Stimulated activated CD4-positive, alpha-beta T cell treated with anti-CD3 and anti-CD28 coated beads, Interleukin-4, amount 100 ng/mL, for 1 hour (primary cell): ENCODE measurements at places on chromosomes 4 and X.

- DNase-seq = peak; percentile 67
Observed at GRCh38 chr4:4334798-4335520, 44.9 kb downstream of the ZBTB49 start.

- DNase-seq = no peak
Observed at GRCh38 chrX:120115438-120115963, at the start of gene RHOXF1. Gene RHOXF1, minus strand, starts transcription at chrX:120115913. Its CDS starts 51 bp downstream, at chrX:120115862.

GRCh38 chrX:154419688-154420401, 8.5 kb downstream of the TAFAZZIN start:
- no peak for DNase-seq

DNA sequence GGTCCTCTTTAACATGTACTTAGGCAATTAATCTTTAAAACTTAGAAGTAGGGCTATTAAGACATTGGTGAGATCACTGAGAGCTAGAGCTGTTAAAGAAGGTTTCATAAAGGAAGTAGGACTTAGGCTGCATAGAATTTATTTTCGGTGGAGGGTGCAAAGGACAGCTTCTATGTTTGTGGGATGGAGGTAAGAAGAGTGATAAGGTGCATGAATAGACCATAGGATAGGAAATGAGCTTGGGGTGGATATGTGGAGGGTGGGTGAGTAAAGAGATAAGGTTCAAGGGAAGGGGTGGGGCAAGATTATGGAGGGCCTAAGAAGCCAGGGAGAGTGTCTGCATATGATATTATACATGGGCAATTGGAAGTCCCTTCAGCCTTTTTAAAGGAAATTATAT, 15.9 kb downstream of the RTL9 start:
- DNase-seq = no peak

- no peak for DNase-seq
Observed at GRCh38 chrX:133586443-133586842, 171.2 kb upstream of the GPC4 start.

DNA sequence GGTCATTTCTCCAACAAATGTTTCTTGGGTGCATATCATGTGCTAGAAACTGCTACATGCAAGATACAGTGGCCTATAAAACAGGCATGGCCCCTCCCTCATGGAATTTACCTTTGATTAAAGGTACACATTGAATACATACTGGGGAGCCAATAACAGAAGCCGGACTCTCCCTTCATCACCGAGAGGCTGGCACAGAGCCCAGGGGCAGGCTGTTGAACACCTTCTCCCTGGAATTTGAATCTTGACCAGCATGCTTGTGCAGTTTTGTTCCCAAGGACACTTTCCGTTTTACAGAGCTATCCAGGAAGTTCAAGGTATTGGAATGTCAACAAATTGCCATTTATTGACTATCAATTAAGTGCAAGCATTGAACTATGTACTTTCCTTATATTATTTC, 33.2 kb downstream of the PPARGC1A start:
- DNase-seq = no peak

GRCh38 chrX:25858273-25858880, 279.8 kb upstream of the MAGEB18 start:
- no peak for DNase-seq

DNA sequence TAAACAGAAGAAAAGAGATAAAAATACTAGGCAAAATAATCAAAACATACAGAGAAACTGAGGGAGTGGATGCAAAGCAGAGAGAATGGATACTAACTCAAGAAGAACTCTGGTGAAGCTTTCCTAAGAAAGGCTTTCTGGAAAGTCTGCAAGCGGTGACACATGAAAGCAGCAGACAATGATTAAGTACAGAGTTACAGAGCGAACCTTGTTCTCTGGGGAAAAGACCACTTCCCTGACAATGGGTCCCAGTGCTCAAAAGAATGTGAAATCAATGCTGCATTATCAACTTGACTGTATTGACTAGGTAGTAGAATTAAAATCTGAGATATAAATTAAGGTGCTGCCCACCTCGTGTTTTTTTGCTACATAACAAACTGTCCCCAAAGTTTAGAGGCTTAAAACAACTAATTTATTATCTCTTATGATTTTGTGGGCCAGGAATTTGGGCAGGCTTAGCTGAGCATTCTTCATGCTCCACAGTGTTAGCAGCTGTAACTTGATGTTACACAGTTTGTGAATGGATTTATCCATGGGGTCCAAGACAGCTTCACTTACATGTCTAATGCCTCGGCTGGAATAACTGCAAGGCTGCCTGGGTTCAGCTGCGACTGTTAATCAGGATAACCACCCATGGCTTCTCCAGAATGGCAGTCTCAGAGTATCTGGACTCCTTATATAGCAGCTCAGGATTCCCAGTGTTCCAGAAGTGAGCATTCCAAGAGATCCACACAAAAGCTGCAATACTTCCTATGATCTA, 106.9 kb upstream of the INPP4B start:
- no peak for DNase-seq

DNA sequence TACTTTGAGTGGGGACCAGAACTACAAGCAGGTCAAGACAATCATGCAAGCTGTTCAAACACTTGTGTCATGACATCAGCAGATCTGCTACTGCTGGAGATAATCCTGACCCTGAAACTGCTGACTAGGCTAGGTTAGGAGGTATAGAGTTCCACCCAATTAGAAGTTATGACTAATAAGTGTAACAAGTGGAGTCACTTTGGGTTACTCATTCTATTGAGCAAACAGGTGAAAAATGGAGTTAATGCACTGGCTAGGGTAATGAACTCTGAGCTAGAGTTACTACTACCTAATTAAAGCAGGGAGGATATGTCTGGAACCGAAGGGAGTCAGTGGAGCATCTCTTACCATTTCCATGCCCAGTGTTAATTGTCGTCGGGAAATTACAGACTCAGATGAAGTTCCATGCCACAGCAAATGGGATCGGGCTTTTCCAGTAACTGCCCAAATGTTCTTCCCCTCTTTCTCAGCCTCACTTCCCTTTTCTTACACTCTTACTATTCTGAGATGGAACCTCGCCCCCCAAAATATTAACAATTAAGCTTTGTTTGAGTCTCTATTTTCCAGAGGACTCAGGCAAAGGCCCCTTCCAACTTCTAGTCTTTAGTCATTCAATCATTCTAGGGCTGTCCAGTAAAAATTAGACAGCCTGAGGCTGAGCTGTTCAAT, 19.8 kb upstream of the MANBA start:
- no peak for DNase-seq

GRCh38 chr4:69617083-69617694, 22.3 kb downstream of the UGT2A2 start:
- DNase-seq = no peak

DNA sequence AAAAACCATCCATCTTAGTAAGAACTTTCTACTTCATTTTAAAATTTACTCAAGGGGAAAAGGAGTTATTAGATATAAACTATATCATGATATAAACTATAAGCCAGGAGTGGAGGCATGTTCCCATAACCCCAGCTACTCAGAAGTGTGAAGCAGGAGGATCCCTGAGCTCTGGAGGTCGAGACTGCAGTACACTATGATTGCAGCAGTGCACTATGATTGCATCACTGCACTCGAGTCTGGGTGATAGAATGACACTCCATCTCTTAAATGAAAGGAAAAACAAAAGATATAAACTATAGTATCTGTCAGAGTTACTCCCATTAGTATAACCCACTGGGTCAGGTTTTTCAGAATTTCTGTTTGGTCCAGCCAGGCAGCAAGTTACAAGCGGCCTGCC, 47.6 kb downstream of the RPS3A start:
- DNase-seq = no peak

DNA sequence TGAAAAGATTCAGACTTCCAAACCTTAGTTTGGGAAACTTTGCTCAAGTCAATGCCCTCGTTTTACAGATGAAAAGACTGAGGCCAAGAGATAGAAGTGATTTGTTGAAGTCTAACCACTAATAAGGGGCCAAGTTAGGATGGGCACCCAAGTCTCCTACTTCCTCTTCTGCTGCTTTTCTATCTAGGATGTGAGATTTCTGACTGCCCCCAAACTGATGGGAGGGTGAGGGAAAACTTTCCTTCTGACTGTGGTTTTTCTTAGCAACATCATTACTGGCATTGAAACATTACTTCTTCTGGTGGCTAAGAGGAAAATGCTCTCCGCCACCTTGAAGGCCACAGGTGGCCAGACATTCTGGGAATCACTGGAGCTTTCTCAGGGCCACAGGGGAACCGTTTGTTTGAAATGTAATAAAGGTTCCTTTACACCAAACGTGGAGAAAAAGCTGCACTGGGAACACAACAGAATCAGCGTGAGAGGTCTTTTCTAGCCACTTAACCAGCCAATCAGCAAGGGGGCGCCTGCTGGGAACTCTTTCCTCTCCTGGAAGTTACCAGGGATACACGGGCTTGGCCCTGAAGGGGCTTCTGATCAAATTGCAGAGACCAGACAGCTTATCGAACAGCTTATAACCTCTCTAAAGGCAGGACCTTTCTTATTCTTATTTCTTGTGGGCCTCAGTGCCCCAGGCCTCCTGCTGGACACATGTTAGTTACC, 115.9 kb upstream of the TEX13D start:
- DNase-seq = no peak

DNA sequence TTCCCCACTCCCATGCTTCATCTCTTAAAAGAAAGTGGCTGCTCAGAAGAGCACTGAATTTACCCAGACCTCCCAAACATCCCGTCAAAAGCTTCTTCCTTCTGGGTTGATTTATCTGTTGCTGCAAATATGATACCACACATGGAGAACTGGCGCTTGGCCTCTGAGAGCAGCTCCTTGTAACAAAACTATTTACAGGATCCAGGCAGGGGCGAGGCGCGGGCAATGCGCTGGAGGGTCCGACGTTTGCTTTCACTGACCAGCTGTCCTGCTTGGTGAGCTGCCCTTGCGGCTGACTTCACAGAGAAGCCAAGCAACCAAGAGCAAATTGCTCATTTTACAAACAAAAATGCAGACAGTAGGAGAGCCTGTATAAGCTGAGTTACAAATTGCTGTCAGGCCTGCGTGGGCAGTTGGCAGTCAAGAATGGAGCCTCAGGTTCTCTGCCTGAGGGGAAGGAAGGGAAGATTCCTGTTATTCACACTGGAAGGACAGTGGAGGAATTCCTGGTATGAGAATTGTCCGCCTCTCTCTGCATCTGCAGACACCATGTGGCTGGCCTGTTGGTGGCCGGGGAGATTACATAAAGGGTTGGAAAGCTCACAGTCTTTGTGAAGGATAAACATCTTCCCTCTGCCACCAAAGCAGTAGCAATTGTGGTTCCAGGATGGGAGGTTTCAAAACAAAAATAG, 192.2 kb upstream of the LEF1 start:
- DNase-seq = no peak

GRCh38 chr4:78778530-78778929, 2.4 kb downstream of the BMP2K start:
- DNase-seq = no peak

DNA sequence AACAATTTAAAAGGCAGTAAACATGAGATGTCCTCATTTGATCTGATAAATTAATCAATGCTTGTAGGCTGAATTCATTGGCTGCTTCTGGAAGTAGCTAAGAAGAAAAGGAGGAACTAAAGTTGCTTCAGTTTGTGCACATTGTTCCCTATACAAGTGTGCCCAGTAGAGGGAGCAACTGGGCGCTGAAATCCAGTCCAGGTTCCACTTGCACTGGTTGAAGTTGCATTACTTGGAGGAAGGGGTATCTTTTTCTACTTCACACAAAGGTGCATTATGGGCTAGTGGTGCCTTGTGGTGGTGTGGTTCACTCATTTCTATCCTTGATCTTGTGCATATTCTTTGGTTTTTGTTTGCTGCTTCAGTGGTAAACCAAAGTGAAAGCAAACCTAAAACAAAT, 67.9 kb upstream of the SOX3 start:
- DNase-seq = no peak

DNA sequence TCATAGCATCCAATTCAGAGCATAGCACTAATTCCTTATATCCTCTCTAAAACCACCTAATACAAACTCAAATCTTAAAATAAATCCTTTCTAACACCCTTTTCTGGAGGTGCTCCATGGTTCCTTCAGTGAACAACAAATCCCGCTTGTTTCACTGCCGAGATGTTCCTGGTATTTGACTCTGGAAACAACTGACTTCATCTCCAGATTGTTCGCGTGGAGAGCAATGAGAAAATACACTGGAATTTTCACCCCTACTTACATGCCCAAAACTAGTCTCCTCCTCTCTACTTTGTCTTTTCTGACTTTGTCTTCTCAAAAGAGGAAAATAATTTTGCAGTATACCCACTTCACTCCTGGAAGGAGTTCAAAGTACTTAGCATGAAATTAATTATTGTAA, 129.0 kb downstream of the PLS3 start:
- no peak for DNase-seq

DNA sequence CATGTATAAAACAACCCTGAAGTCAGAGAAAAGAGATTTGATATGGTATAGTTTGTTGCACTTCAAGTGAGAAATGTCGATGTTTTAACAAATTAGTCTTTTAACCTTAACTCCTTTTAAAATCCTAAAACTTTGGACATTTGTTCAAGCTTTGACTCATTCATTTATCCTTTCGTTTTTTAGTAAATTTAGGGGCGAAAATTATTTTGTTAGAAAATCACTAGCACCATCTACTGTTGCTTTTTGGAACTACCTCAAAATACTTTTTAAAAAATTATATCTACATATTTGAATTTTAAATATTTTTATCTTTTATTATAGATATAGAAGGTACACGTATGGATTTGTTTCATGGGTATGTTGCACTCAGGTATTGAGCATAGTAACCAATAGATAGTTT, 165.1 kb upstream of the POF1B start:
- no peak for DNase-seq

- DNase-seq = no peak
Observed at GRCh38 chr4:3367866-3368265, 73.9 kb upstream of the HGFAC start.

- no peak for DNase-seq
Observed at GRCh38 chrX:44314808-44315207, 28.7 kb downstream of the EFHC2 start.

GRCh38 chr4:37780444-37781130, 45.9 kb upstream of the PGM2 start:
- peak; percentile 4 for DNase-seq
